CD4-positive, alpha-beta T cell (primary cell): ENCODE measurements at places on chromosomes 13 and 19. TPM values are rescaled to one million over a fixed set of nuclear protein-coding genes. Genes with fewer than 3 reads are reported as not detected.

DNA sequence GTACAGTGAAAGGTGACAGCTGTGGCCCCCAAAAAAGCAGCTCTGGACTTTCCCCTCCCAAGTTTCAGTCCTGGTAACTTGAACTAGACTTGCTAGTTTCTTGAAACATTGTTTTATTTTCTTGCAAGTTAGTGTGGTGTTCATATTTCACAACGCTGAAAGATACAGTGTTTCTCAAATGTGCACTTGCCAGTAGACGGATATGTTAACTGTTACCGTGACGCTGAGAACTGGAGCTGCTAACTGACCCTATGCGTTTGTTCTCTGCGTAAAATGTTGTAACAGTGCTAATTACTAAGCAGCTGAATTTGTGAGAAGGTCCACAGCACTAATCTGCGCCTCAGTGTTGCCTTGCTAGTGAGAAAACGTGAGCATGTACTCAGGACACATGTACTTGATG, 79.6 kb downstream of the GGACT start:
- H3K27ac ChIP-seq, result no peak overlapping the region
- no peaks in the 10 kb centered on the region for H3K27me3 ChIP-seq
- H3K4me3 ChIP-seq, result no peak overlapping the region
- H3K36me3 ChIP-seq, result no peaks in the 10 kb centered on the region
- DNase-seq, result no peak
- H3K4me1 ChIP-seq, result peaks cover 10% of the 10 kb centered on the region

RFPL4AL1 gene
- not detected for total RNA-seq

ZNF419 gene
- 9.2 TPM for total RNA-seq

DNA sequence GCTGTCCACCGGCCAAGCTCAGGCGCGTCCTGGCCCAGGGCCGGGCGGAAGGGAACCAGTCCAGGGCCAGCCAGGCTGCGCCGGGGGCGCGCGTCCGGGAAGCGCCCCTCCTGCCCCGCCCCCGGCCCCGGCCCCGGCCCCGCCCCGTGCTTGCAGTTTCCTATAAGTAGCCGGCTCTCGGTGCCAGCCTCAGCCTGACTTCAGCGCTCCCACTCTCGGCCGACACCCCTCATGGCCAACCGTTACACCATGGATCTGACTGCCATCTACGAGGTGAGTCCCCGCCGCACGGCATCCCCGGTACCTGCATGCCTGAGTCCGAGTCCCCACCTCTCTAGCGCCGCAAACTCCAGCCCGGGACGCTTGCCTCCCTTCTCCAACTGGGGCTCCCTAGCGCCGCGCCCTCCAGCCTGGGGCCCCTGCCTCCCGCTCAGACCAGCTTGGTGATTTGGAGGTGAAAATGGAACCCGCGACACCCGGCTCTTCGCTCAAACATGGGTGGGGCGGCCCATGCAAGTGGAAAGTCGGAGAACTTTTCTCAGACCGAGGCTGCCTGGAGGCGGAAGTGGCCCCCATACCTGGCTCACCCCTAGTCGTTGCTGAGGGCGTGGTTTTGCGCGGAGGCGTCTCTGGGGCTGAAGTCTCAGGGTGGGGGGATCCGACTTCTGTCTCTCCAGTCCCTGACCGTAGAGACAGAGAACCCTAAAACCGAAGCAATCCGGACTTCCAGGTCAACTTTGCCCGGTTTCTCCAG, at the start of gene ZFP36:
ZFP36 (plus strand) TSS at position 192 of the 754 bp plus-strand sequence; CDS start at position 250, 58 bp downstream.
- H3K4me3 ChIP-seq, result peak within 1 kb of the TSS; percentile 100
- DNase-seq, result peak; percentile 91
- peaks cover 85% of the 10 kb centered on the region for H3K4me1 ChIP-seq
- no peaks in the 10 kb centered on the region for H3K27me3 ChIP-seq
- peak within 1 kb of the TSS; percentile 100 for H3K27ac ChIP-seq
- H3K36me3 ChIP-seq, result peaks cover 29% of the 10 kb centered on the region

DNA sequence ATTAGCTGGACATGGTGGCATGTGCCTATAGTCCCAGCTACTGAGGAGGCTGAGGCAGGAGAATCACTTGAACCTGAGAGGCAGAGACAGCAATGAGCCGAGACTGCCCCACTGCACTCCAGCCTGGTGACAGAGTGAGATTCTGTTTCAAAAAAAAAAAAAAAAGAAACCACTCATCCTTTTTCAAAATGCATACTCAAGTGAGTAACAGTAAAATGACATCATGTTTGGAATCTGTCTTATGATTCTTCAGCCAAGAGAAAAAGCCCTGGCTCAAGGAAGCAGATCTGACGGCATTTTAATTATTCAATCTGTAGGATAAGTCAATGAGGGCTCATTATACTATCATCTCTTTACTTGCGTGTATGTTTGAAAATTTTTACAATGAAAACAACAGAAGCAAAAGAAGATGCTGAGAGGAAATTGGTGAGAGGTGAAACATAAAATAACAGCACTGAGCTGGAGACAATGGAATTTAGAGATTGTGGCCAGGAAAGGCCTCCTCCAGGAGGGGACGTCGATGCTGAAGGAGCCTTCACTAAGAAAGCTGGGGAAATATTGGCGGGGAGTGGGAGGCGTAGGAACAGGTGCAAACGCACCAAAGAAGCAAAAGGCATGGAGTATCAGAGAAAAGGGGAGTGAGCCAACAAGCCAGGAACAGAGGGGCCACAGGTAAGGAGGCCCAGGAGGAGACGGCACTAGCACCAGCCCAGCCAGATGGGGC, 12.9 kb upstream of the CCNE1 start:
- H3K27ac ChIP-seq, result no peak overlapping the region
- no peaks in the 10 kb centered on the region for H3K4me1 ChIP-seq
- DNase-seq, result no peak
- H3K27me3 ChIP-seq, result no peaks in the 10 kb centered on the region
- no peaks in the 10 kb centered on the region for H3K36me3 ChIP-seq

- no peaks in the 10 kb centered on the region for H3K4me1 ChIP-seq
- H3K36me3 ChIP-seq, result no peaks in the 10 kb centered on the region
- H3K27me3 ChIP-seq, result no peaks in the 10 kb centered on the region
Observed at GRCh38 chr13:33642374-33643065, 175.4 kb upstream of the RFC3 start.

GRCh38 chr13:43428545-43429296, 358.1 kb downstream of the ENOX1 start:
- H3K4me3 ChIP-seq, result no peak overlapping the region
- H3K4me1 ChIP-seq, result no peaks in the 10 kb centered on the region
- H3K36me3 ChIP-seq, result no peaks in the 10 kb centered on the region
- no peak overlapping the region for H3K27ac ChIP-seq

DNA sequence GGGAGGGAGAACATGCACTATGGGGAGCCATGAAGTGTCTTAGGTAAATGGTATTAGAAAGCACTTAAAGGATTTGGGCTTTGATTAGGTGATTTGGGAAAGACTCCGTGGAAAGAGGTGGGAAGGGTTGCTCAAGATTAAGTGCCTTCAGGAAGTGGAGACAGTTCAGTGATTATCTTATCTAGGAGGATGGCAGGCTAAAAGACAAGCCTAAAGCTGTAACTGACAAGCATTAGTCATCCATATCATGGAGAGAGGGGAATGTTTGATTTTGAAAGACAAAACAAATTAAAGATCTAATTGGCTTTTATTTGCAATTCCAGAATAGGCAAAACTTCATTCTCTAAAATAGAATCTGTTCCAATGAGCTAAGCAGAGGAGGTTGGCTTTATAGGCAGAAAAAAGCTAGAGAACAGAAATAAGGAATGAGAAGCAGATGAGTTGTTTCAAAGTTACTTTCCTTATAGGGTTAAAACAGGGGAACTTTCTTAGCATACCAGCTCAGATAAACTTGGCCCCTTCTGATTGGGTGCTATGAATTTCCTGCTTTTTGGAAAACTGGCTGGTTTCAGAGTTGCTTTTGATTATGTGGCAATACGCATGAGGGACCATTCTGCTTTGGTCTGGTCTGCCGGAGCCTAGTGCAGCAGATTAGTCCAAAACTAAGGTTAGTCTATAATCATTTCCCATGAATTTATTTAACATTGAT, 1.8 kb upstream of the DIAPH3 start:
- DNase-seq, result no peak
- no peak overlapping the region for H3K27ac ChIP-seq
- no peaks in the 10 kb centered on the region for H3K27me3 ChIP-seq
- no peaks in the 10 kb centered on the region for H3K36me3 ChIP-seq

DNA sequence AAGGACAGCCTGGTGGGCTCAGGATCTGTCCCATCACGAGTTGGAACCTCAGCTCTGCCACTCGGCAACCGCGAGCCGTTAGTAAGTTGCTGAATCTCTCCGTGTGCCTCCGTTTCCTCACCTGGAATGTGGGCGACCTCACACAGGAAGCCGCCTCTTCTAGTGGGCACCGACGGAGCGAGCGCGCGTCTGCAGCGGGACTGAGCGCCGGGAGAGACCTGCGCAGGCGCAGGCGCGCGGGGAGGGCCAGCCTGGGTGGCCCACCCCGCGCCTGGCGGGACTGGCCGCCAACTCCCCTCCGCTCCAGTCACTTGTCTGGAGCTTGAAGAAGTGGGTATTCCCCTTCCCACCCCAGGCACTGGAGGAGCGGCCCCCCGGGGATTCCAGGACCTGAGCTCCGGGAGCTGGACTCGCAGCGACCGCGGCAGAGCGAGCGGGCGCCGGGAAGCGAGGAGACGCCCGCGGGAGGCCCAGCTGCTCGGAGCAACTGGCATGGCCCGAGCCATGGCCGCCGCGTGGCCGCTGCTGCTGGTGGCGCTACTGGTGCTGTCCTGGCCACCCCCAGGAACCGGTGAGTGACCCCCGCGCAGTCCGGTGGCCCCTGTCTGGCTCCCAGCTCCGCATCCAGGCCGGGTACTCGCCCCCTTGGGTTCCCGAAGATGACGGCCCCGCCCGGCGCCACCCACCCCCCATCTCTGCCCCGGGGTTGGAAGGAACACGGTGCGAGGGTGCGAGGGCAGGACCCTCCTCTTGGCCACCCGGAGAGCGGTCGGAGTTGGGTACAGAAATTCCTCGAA, at the start of gene PVR:
PVR (plus strand) TSS at position 306 of the 797 bp plus-strand sequence; CDS start at position 493, 187 bp downstream.
- H3K4me1 ChIP-seq, result peaks cover 10% of the 10 kb centered on the region
- DNase-seq, result peak; percentile 25
- H3K27ac ChIP-seq, result no peak within 1 kb of the TSS
- H3K36me3 ChIP-seq, result no peaks in the 10 kb centered on the region

DNA sequence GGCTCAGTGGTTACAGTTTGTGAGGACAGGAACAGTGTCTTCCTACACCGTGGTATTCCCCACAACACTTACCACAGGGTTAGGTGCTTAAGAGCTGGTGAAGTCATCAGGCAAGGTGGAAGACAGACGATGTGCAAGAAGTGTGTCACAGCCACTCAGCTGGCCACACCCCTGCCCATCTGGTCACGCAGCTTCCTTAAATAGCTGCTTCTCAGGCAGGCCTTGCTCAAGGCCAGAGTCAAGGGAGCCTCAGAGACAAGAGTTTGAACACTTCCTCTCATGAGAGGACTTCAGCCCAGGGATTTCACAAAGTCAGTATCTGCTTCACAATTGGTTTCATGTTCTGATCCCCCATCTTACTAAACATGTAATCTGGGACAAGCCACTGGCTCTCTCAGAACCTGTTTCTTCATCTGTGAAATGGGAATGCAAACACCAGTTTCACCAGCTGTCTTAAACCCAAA, 80.3 kb upstream of the FRY start:
- no peak for DNase-seq
- H3K27me3 ChIP-seq, result no peaks in the 10 kb centered on the region
- no peaks in the 10 kb centered on the region for H3K36me3 ChIP-seq
- peaks cover 5% of the 10 kb centered on the region for H3K4me1 ChIP-seq

- no peak overlapping the region for H3K4me3 ChIP-seq
- DNase-seq, result no peak
- no peak overlapping the region for H3K27ac ChIP-seq
- no peaks in the 10 kb centered on the region for H3K36me3 ChIP-seq
- no peaks in the 10 kb centered on the region for H3K4me1 ChIP-seq
Observed at GRCh38 chr13:103815619-103816018, 749.4 kb upstream of the SLC10A2 start.

DNA sequence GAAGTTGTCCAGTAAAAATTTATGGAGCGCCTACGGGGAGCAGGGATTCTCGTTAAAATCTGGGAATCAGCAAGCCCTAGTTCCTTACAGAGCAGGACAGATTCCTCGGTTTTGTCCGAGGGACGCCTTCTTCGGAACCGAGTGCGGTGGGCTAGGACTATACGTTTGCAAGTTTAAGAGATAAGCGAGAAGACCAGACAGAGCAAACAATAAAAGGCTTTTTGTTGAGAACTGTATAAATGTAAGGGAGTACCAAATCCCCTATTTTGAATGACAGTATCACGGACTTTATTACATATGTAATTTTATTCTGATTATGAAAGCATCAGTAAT, 971 bp upstream of the ANKRD10 start:
- no peaks in the 10 kb centered on the region for H3K27me3 ChIP-seq
- H3K36me3 ChIP-seq, result no peaks in the 10 kb centered on the region

DNA sequence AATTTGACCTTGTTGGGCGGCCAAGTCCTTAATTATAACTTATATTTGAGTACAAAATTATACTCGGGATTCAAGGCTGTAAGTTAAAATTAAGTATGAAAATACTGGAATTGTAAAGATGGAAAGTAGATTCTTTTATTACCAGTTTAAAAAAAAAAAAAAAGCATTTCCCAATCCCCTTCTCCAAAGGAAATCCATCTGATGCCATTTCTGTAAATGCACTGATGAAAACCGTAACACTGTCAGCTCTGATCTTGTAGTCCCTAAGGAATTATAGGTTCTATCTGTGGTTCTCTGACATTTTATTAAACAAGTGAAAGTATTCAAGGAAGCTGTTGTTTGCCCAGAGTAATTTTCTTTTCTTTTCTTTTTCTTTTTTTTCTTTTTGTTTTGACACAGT, 41.6 kb upstream of the HNRNPA1L2 start:
- no peak overlapping the region for H3K4me3 ChIP-seq
- H3K27me3 ChIP-seq, result peaks cover 26% of the 10 kb centered on the region
- H3K36me3 ChIP-seq, result no peaks in the 10 kb centered on the region
- no peak overlapping the region for H3K27ac ChIP-seq

- no peak for DNase-seq
- H3K4me3 ChIP-seq, result no peak overlapping the region
- no peaks in the 10 kb centered on the region for H3K4me1 ChIP-seq
- H3K36me3 ChIP-seq, result no peaks in the 10 kb centered on the region
Observed at GRCh38 chr19:13718733-13719132, 45.6 kb upstream of the MRI1 start.

SLITRK6 gene
- not detected for total RNA-seq

TMEM238 gene
- 14.2 TPM for total RNA-seq

DNA sequence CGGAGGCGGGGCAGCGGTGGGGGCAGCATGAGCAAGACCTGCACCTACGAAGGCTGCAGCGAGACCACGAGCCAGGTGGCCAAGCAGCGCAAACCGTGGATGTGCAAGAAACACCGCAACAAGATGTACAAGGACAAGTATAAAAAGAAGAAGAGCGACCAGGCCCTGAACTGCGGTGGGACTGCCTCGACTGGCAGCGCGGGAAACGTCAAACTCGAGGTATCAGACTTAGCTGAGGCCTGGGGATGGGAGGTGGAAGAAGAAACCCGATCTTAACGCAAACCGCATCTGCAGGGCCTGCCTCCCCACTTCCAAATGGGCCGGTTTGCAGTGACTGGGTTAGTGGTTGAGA, 693 bp downstream of the RFXAP start:
- H3K4me1 ChIP-seq, result peaks cover 29% of the 10 kb centered on the region
- no peaks in the 10 kb centered on the region for H3K36me3 ChIP-seq
- peak overlapping the region; percentile 83 for H3K4me3 ChIP-seq
